ENCODE measurements at places on chromosomes 12 and 14.

DNA sequence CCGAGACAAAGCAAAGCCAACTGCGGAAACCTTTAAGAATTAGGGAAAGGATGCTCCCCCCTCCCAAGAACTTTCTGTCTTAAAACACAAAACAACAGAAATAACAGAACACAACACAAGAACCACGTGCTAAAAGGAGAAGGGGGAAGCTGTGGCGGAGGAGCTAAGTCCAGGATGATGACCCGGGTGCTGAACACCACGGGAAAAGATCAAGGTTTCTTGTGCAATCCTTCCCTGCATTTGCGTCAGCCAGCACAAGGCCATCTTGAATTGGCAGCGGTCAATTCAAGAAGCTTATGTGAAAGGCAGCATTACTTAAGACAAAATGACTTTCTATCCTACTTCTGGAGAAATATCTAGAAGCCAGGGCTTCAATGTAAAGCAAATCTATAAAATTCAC lies 11.0 kb upstream of the CREBL2 start:
- no peak for DNase-seq

GRCh38 chr12:20101046-20101445 lies 267.3 kb upstream of the PDE3A start:
- DNase-seq = no peak

- no peak for DNase-seq
Observed at GRCh38 chr12:64501486-64501885, 49.6 kb downstream of the TBK1 start.

- DNase-seq = no peak
Observed at GRCh38 chr14:74913986-74914573, 9.0 kb downstream of the RPS6KL1 start.

GRCh38 chr12:5348491-5348890 lies 83.4 kb upstream of the NTF3 start:
- no peak for DNase-seq

DNA sequence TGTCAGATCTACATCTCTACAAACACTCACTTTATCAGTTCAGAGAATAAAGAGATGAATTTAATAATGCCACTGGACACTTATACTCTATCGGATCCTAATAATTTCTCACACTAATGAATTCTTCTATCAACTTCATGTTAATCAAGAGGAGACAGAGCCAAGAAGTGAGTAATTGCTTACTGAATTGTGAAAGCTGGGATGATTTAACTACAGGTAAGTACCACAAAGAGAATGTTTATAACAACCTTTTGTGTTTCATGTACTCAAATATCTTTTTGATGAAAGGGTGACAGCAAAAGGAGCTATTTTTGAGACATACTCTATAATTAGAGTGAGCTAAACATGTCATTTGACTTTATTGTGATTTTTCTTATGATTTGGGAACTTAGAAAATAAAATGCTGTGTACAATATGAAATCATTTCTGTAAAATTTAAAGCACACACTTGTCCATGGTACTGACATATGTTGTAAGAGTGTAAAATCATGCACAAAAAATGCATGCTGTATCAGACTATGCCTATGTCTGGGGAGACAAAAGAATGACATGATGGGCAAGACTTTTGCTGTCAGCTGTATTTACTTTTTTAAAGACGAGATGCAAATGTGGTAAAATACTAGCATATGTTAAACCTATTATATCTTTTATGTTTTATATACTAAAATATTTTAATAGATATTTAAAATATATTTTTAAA lies 361.2 kb downstream of the CCER1 start:
- DNase-seq = no peak

DNA sequence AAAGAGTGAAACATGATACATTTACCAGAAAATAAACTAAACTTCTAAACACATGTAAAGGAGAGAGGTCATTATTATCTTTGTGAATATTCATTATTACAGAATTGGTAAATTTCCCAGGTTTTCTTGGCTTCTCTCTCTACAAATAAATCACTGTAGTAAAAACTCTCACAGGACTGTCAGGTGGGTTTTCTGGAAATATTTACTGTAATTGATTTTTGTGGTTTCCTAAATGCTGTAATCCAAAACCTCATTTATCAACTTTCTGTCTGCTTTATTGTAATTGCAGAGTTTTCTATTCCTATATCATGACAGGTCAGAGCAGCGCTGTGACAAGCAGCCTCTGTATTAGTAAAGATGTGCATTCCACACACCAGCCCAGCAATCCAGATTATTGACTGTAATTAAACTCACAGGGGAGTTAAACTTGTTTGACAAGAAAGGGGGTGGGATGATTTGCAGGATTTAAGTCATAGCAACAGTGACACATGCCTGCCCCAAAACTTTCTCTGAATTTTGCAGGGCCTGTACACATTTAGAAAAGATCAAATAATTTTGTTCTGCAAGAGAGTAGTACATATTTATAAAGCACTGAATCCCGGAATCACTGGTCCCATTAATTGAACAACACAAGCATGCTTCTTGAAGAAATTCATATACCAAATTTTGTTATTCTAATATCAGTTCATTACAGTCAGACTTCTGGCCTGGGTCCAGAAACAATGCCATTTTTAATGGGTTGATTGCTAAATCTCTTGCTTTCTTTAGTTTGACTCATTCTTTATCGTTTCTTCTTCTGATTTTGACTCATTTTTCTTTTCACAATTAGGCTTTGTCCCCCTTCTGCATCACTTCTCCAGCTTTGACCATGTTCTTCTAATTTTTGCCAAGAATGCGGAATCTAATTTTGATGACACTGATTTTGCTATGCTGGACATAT lies 42.2 kb downstream of the PTPRO start:
- DNase-seq = no peak

DNA sequence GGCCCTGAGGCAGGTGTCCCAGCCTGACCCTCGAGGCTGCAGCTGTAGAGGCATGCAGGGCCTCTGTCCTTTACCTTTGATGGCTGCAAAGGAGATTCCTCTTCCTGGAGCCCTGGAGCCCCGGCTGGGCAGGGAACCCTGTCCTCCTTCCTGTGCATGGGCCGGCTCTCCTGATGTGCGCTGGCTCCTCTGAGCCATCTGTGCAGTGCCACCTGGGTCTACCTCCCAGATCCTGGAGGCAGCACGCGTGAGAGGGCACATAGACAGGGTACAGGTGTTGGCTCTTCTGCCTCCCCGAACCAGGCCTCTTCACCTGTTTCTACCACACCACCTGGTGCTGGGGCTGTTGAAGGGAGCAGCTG lies 115.1 kb downstream of the BEGAIN start:
- DNase-seq = no peak

DNA sequence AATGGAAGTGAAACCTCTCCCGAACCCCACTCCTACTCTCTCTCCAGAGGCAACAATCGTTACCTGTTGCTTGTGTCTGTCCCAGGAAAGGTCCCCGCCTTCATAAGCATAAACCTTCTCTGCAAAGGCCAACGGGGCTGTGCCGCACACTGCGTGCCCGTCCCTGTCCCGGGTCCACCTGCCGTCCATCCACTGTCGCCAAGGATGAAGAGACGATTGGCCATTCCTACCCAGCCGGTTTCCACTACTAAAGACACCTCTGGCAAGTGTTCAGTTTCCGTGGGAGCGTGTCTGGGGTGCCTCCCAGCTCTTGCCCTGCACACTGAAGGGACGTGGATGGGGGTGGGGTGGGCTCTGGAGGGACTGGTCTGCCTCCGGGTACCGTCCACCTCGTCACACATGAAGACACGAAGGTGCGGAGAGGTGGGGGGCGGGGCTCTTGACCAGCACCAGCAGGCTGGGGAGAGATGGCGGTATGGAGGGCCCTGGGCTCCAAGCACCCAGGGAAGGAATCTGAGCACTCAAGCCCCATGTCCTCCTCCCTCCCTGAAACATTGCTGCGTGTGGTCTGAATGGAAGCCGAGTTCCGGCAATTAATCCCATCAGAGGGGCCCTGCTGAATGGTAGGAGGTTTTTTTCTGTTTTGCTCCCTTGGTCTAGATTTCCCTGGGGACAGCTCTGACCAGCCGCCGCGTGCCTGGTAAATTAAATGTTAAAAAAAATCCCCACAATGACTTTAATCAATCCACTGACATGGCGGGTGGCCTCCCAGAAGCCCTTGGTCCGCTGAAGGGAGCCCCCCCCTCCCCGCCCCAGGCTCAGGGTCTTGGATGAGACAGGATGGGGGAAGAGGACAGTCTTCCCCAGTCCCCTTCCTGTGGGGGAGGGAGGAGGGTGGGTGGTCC lies 4.1 kb upstream of the KIF26A start:
- DNase-seq = no peak

- no peak for DNase-seq
Observed at GRCh38 chr14:100288382-100289185, 17.7 kb downstream of the SLC25A29 start.

DNA sequence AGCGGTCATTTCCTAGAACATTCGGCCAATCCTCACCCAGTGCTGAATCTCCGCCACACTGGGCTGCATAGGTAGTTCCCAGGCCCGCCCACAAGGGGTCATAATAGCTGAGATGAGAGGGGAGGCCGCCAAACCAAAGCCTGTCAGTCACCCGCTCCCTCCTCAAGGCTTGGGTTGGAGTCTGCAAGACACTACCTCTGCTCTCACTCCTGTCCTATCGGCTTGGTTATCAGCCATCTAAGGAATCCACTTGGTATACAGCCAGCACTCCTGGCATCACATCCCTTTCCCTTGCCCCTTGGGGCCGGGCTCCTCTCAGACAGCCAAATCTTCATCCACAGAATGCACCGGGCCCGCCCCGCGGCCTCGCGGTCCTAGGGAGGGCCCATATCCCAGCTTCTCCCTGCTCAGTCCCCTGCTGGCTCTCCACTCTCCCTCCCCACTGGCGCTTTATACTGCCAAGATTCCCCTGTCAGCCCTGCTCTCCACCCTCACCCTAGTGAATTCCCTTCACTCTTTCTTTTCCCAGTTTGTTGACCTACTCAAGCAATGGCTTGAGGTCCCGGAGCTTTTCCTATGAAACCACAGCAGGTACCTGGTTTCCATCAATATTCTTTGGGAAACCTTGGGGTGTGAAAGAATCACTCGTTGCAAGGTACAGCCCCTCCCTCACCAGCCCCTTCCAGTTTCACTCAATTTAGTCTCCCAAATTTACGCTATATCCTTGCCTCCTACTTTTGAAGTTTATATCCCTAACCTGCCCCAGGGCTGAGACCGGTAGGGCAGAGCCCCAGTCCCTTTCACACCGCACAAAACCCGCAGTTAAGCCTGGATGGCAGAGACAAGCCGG lies 1.4 kb downstream of the IFFO1 start:
- DNase-seq = no peak

- no peak for DNase-seq
Observed at GRCh38 chr14:104558231-104559027, 21.1 kb upstream of the C14orf180 start.

- no peak for DNase-seq
Observed at GRCh38 chr14:51008446-51008845, 64.2 kb upstream of the PYGL start.

- DNase-seq = no peak
Observed at GRCh38 chr14:84643446-84643845, 886.5 kb upstream of the FLRT2 start.

- DNase-seq = peak; percentile 9
Observed at GRCh38 chr12:88142610-88142991, 494 bp downstream of the TMTC3 start.

DNA sequence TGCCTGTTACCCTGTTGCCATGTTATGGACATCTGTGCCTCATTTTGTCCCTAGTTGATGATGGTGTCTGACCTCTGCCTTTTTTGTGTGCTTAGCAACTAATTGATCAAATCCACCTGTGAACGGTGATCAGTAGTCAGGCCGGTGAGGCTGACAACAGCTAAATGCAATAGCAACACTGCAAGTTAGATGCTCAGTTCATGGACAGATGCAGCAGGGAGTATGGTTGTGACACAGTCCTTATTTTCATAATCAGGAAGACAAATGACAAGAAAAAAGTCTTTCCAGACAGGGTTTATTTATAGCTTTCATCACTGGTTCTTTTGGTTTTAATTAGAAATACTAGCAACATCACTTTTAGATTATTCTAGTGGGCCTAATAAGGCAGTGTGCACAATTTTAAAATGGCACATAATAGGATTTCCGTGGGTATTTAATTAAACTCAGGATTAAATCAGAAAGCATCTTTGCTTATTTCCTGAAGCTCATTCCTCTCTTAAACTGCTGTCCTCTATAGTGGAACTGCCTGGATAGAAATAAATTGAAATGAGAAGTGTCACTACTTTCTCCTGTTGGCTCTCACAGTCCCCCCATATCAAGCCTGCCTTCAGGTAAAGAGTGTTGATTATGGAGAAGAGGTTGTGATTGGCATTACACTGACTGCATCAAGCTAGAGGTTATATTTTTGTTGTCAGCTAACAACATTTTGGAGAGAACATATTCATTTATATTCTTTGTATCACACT lies 281.1 kb upstream of the NAV3 start:
- no peak for DNase-seq

- DNase-seq = no peak
Observed at GRCh38 chr12:91877456-91878235, 268.0 kb downstream of the BTG1 start.

DNA sequence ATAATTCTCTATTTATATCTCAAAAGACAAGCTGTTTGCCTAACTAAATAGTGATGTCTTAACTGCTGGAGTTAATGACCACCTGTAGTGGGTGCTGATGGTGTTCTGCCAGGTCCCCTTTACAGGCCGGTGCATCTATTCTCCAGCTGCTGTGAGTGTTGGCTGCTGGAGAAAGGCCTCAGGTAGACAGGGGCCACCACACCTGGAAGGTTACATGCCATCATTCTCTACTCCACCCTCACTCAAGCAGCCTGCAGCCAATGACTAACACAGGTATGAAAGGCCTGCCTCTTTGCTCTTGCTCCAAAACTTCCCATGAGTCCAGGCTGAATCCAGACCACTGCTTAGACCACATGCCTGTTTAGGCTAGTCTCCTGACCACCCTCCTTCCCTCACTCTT lies 73.9 kb downstream of the RPS6KA5 start:
- DNase-seq = no peak

DNA sequence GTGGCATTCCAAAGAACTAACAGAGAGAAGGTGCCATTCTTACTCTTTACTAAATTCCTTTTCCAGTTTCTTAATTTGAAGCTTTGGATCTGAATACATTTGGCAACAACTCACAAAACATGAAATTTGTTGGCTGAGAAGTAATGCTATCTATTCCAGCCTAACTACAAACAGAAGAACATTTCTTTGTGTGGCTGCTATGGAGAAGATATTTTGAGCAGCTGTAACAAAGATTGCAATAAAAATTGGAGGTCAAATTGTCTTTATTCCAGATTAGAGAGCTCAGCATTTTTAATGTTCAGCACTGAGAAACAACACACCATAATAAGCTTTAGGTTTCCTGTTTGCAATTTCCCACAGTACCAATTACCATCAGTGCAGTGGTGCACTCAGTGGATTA lies 835.8 kb upstream of the FLRT2 start:
- DNase-seq = no peak

- DNase-seq = no peak
Observed at GRCh38 chr12:118373616-118374015, 909 bp upstream of the TAOK3 start.

Measured in stimulated activated CD8-positive, alpha-beta memory T cell treated with anti-CD3 and anti-CD28 coated beads, Interleukin-2, amount 100 ng/mL, for 48 hours (primary cell).